ENCODE measurements at places on chromosomes 6 and 20.
A peak's percentile ranks its signal among the peaks of the same experiment; 100 is the strongest.

- peak; percentile 10 for DNase-seq
These were observed 181.4 kb upstream of the UST start for GRCh38 chr6:148565321-148565926.

GRCh38 chr6:35724059-35724458, 12.8 kb upstream of the ARMC12 start:
- DNase-seq, result no peak

DNA sequence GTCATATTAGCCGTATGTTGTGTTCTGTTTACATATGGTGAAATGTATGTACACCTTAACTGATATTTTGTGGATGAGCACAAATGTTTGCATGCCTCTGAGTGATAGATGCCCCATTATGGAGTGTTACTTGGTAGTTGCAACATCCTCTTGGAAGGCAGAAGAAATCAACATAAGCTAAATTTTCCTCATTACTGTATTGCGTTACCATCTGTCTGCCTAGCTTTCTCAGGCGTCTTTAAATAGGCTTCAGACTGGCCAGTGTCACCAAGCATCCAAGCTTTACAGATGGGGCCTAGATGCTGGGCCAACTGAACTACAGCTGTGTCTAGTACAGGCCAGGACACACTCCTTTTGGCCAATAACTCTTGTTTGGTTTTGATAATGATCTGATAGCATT, 250.6 kb downstream of the SAMD5 start:
- peak; percentile 3 for DNase-seq

DNA sequence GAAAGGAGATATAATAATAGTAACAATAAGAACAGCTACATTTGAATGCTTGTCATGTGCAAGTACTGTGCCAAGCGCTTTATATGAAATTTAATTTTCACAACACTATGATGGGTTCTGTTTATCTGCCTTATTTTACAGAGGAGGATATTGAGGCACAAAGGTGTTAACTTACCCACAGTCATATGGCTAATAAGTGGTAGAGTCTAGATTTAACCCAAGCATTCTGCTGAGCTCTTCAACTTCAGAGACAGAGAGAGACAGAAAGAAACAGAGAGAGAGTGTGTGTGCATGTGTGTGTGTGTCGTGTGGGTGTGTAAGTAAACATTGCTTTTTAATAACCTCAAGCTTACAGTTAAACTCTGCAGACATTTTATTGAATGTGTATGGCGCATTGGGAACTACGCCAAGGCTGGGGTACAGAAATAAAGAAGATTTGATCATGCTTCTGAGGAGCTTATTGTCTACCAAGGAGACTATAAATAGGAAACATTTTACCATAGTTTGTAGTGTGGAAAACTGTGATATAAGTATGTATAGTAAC, 12.9 kb downstream of the TBPL1 start:
- no peak for DNase-seq

DNA sequence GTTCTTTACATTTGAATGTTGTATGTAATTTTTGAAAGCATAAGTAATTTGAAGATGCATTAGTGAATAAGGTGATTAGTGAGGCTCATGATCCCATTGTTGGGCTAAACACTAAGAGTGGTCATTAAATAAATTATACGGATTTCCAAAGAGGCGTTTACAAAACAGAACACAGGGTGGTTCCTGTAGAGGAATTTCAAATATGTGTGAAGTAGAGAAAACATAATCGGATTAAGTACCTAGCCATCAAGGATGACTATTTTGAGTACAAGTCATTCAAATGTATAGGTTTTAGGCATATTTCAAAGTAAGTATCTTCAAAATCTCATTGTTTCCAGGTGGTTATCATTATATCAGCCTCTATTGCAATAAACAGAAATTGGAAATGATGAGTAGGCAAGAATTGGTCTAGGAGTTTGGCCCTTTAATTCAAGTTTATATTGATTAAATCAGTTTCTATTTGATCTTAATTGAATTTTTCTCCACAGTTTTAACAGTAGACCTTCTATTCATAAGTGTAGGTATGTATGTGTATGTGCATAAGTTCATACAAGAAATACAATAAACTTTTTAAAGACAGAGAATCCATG, 94.8 kb downstream of the MYLK4 start:
- no peak for DNase-seq

DNA sequence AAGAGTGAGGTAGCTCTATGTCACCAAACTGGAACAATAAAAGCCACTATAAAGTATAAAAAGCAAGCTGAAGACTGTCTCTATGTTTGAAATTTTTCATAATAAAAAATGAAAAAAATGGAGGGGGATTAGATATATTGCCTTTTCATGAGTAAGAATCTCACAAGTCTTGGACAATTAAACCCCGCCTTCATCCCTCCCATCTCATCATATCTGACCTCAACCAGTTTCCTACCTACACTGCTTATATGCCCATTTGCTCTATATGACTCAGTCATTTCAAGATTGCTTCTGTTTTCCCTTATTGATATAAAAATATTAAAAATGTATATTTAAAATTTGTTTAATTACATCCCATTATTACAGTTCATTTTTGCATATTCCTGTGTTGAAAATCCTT, 2.9 kb upstream of the TRIM39 start:
- no peak for DNase-seq

DNA sequence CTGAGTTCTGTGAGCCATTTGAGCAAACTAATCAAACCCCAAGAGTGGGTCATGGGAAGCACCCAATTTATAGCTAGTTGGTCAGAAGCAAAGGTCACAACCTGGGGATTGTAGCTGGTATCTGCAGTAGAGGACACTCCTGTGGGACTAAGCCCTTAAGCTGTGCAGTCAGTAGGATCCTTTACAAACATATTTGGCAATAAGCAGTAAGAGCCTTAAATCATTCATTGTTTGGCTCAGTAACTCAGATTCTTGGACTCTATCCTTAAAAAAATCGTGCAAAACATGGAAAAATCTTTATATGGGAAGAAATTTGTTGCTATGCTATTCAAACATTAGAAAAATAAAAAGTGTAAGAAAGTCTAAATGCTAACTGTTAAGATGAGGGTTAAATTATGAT, 29.9 kb downstream of the FRK start:
- no peak for DNase-seq

- peak; percentile 65 for DNase-seq
These were observed 81.3 kb upstream of the CCDC28A start for GRCh38 chr6:138692058-138692977.
